ENCODE measurements at places on chromosomes 4 and X.

GRCh38 chr4:94763005-94763404, 5.2 kb downstream of the BMPR1B start:
- no peak for DNase-seq

DNA sequence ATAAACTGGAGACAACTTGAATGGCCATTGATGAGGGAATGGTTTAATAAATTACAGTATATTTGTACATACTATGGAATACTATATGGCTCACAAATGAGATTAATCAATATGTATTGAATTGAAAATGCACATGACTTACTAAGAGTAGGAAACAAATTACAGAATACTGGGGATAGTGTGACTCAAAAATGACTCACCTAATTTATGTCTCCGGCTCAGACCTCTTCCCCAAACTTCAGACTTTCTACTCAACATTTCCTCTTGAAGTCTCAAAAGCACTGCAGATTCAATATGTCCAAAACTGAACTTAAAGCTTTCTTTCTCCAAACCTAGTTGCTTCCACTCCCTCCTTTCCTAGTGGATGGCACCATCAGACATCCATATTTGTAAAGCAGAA, 28.8 kb upstream of the GRIA3 start:
- no peak for DNase-seq

- DNase-seq, result no peak
Observed at GRCh38 chr4:81631958-81632441, 160.3 kb upstream of the RASGEF1B start.

DNA sequence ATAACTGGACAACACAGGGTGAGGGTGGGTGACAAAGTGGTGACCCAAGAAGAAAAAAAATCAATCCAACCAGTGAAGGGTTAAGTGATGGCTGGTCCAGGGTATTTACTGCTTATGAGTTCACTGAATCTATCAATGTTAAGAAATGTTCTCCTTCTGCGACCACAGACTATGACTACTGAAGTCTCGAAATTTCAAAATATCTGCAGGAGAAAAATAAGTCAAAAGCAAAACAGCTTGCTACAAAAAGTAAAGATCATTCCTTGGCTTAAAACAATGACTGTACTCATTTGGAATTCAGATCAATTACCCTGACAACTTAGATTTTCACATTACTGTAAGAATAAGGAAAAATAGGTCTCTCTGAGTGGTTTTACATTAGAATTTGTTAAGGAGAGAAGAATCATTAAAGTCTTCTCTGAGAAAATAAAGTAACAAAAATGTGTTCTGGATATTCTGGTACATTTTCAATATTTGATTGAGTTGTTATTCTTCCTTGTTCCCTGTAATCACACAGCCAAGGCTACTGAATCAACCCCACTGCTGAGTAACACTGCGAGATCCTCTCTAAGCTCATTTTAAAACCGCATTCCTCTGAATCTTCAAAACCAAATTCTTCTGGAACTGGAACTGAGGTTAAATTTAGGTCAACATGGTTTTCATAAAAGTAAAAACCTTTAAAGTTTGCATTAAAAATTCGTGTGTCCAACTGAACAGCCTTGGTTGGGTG, 22.7 kb downstream of the SMPX start:
- no peak for DNase-seq

DNA sequence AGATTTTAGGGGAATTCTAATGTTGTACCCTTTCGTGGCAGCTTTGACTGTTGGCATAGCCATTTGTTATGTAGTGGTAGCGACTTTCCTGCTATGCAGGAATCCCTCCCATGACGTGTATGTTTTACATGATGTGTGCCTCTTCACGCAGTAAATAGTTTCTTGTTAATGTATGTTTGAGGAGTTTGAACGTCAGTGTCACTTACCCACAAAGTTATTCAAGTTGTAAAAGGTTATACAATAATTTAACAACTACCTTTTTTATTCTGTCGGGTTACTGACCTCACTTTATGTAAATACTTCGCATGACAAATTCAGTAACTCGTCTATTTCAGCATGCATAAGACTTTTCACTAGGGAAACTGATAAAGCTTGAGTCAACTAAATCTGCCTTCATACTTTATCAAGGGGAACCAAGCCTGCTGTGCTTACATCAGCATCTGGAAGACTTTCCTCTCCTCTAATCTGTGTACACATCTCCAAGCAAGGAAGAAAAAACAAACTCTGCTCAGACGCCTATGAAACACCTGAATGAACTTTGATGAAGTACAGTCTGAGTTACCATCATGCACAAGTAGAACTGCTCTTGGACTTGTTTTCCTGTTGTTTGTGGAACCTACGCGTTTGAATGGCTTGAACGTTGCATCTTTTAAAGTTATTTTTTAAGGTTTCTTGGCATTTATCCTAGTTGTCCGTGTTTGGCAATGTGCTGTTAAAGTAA, 61.2 kb downstream of the SLC9A6 start:
- no peak for DNase-seq

GRCh38 chr4:74223801-74224200, 65.9 kb downstream of the MTHFD2L start:
- no peak for DNase-seq

DNA sequence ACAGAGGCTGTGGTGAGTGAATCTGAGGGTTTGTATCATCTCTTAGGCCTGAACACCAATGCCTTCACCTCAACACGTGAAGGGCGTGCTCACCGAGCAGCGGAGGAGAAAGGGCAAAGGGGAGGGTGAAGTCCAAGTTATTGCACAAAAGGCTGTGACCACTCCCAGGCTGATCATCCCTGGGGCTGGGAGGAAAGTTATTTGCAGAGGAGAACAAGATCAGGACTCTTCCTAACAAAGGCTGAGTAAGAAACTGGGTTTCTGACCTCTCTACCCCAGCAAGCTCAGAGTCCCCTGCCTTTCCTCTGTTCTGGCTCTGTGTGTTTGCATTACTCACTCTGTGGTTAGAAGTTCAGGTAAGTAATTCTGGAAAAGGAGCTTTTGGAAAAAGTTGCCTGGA, 366.3 kb upstream of the CXorf51A start:
- no peak for DNase-seq

DNA sequence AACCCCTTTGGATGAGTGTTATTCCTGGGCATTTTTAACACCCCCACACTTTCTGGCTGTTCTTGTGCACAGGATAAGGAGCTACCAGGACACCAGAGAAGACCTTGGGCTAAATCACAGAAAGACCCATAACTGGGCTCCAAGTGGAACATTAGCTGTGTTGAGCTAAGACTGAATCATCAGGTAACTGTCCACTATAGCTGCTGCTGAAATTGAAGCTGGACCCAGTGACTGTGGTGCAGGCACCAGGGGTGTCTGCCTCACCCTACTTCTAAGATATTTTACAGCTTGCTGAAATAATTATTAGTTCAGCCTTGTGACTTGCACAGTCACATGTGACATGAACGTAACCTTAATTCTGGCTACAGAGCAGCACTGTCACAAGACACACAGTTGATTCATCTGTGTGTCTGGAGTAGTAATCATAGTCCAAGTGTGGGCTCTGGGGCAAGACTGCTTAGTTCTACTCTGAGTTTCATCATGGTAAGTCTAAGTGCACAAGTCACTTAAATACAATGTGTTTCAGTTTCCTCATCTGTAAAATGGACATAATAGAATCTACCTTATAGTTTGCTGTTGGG, 127.4 kb downstream of the SLC39A8 start:
- DNase-seq, result no peak

Measured in aorta (tissue), 5 donors.